ENCODE measurements at places on chromosomes 5 and 9. TPM values are rescaled to one million over a fixed set of nuclear protein-coding genes. Genes with fewer than 3 reads are reported as not detected.

GRCh38 chr5:90898326-90899013 lies 339.9 kb downstream of the ADGRV1 start:
- DNase-seq = no peak

Gene RFESD
- total RNA-seq = 1.1 TPM

- DNase-seq = no peak
These were observed 57.8 kb upstream of the CCDC112 start for GRCh38 chr5:115354246-115354645.

DNA sequence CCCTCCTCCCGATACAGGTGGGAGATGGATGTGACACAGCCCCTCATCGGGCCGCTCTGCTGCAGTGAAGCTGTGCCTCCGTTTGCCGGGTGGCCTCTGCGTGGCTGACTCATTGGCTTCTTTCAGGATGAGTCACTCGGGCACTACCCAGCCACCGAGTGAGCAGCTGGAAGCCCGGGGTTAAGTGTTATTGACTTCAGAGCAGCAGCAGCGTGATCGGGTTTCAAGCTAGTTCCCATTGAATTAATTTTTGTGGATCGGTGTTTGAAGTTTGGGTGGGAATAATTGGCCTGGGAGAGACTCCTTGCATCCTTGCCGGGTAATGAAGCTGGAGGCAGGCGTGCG lies 266.4 kb upstream of the IRX4 start:
- no peak for DNase-seq

DNA sequence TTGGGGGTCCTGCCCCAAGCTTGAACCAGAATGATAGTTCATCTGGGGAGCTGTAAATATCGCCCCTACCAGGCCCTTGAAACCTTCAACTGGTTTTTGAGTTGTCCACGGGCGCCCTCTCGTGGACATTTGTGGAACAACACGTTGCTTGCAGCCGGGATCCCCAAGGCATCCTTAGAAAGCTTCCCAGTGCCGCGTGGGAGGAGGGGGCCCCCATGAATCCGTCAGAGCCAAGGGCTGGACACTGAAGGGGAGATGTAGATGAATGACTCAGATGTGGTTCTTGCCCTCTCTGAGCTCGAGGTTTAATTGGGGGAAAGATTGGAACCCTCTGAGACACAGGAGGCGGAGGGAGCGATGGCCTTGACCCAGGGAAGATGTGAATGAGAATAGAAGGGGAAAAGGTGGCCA lies 31.8 kb upstream of the ORM1 start:
- peak; percentile 93 for DNase-seq

Gene URM1
- 55.7 TPM for total RNA-seq

Gene QSOX2
- 10.3 TPM for total RNA-seq

- DNase-seq = no peak
These were observed 508.8 kb downstream of the SEMA5A start for GRCh38 chr5:9037048-9037447.

Gene CARD6
- total RNA-seq = 19.5 TPM

Gene C5orf58
- total RNA-seq = not detected

DNA sequence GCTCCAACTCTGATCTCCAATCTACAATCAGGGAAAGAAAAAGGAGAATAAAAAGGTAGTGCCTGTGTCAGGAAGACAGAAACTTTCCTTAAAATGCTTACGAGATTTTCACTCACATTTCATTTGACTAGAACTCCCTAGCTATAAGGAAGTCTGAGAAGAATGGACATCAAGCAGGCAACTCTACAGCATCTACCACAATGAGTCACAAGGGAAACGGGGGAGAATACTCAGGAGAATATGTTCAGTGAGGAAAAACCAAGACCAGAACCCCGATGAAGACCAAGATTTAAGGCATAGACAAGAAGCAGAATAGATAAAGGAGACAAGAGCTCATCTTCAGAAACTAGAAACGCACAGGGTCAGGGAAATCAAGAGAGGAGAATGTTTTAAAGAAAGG lies 9.0 kb upstream of the SETD9 start:
- no peak for DNase-seq

All from mesenteric fat pad (tissue), 1 donor.